Stimulated activated CD4-positive, alpha-beta T cell treated with anti-CD3 and anti-CD28 coated beads, TNF-alpha, amount 100 ng/mL, for 4 hours (primary cell): ENCODE measurements at places on chromosomes 6 and 20.

GRCh38 chr20:16518784-16519084 is 54.5 kb downstream of the KIF16B start:
- DNase-seq, result no peak

GRCh38 chr20:8601542-8601912 is 467.4 kb upstream of the PLCB4 start:
- no peak for DNase-seq

DNA sequence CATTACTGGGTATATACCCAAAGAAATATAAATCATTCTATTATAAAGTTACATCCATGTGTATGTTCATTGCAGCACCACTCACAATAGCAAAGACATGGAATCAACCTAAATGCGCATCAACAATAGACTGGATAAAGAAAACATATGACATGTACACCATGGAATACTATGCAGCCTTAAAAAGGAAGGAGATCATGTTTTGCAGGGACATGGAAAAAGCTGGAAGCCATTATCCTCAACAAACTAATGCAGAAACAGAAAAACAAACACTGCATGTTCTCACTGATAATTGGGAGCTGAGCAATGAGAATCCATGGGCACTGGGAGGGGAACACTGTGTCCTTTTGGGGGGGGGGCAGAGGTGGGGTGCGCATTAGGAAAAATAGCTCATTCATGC is 50.9 kb upstream of the HLA-G start:
- no peak for DNase-seq

DNA sequence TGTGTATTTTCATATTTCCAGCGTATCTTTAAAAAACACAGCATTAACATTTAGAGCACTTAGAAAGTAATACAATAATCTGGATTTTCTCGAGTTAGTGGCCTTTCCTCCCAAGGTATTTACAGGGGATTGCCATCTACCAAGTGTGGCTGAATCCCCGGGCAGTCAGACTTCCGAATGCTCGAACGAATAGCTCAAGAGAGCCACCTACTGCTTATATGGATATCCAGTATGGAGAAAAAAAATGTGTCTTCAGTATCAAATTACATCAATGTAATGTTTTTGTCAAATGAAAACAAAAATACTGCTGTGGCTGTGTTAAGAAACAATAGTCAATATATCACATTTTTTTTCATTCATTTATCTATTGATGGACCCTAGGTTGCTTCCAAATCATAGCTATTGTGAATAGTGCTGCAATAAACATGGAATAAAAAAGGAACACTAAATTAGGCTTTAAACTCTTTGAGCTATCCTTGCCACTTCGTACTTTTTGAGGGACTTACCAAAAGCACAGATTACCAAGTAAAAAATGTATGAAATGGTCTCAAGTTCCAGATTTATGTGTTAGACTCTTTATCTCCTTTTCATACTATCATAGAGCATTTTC is 654.5 kb upstream of the PTCHD4 start:
- no peak for DNase-seq

DNA sequence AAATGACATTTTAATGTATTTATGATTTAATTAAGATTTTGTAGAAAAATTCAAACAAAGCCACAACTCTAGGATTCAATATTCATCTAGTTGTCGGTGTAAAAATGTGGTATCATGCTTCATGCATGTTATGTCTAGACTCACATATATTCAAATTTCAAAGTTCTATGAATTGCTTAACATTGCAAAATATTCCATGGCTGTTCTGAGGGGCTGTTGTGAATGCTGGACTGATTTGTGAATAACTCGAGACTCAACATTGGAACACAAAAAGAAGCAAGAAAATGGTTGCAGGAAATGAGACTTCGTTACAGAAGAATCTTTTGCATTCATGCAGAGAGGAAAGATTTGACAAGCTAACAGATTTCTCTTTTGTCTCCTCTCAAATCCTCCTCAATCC is 705.9 kb downstream of the DHX35 start:
- DNase-seq, result no peak

- no peak for DNase-seq
Measured at GRCh38 chr6:157434349-157435033, 53.5 kb downstream of the ZDHHC14 start.

DNA sequence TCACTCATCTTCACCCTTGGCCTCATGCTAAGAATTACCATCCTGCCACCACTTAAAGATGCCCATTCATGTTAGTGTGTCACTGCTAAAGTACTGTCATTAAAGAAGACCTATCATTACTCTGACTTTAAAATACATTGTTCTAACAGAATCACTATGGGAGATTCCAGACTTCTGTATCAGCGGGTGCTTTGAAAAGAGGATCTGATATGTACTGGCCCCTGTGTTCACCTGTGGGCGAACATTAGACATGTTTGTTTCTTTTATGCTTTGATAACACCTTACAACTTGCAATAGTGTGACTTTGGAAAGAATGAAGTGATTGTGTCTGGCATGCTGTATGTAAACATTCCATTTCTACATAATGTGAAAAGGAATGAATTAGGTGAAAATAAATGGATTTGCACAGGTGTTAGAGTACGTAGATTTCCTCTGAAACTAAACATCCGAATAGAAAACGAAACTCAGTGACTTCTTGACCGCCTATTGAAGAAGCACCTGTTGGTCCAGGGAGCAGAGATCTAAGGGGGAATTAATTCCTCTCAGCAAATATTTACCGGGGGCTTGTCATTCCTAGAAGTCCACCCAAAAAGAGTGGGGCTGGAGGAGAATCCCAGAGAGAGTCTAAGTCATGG is 132.3 kb downstream of the CARMIL1 start:
- DNase-seq, result no peak

DNA sequence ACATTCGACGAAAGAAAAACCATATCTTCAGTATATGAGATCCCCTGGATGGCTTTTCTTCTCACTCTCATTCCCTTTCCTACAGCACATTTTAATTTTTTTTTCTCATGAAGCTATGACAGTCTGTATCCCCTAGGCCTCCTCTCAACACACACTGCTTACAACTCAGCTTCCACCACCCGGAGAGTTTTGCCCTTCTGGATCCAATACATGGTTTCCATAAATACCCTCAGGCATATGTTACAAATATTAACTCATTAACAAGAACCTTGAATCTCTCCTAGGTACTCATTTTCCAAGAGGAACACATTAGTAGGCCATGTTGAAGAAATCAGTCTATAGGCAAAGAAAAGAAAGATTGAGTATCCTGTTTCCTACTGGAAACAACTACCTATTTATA is 44.0 kb downstream of the PAK5 start:
- DNase-seq, result no peak

DNA sequence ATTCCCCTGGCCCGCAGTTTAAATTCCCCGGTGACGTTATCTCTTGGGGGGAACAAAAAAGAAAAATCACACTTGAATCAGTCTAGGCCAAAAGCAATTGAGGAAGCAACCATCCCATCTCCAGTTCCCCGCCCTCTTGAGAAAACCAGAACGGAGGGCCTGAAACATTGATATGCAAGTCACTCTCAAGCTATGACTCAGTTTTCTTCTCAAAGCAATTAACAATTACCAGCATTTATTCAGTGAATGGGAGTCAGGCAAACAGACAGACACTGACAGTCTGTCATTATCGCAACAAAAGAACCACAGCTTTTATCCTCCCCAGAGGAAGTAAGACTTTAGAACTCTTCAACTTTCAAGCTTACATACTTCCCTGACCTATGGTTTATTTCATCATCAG is 100.9 kb downstream of the OPRM1 start:
- DNase-seq, result no peak

DNA sequence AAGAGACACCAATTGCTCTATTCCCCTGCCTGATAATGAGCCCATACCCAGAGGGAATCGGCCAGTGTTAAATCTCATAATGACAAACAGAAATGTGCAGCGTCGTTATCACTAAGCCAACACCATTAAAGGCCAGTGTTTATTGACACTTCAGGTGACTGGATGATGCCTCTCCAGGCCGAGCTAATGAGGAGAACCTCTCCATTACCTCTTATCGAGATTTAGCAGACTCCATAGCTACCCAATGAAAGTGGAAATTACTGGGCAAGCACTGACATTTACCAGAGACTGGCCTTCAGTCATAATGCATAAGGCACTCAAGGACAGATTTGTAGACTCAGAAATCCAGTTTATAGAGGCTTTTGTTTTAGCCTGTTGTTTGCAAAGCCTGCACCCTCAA is 669.5 kb downstream of the MAFB start:
- no peak for DNase-seq

- DNase-seq, result no peak
Measured at GRCh38 chr6:72559555-72559954, 62.3 kb upstream of the KCNQ5 start.

GRCh38 chr6:144768551-144769075 is 483.5 kb downstream of the UTRN start:
- DNase-seq, result no peak

GRCh38 chr20:53738945-53739798 is 145.5 kb upstream of the ZNF217 start:
- no peak for DNase-seq

GRCh38 chr20:16098890-16099639 is 474.2 kb downstream of the KIF16B start:
- DNase-seq, result no peak

DNA sequence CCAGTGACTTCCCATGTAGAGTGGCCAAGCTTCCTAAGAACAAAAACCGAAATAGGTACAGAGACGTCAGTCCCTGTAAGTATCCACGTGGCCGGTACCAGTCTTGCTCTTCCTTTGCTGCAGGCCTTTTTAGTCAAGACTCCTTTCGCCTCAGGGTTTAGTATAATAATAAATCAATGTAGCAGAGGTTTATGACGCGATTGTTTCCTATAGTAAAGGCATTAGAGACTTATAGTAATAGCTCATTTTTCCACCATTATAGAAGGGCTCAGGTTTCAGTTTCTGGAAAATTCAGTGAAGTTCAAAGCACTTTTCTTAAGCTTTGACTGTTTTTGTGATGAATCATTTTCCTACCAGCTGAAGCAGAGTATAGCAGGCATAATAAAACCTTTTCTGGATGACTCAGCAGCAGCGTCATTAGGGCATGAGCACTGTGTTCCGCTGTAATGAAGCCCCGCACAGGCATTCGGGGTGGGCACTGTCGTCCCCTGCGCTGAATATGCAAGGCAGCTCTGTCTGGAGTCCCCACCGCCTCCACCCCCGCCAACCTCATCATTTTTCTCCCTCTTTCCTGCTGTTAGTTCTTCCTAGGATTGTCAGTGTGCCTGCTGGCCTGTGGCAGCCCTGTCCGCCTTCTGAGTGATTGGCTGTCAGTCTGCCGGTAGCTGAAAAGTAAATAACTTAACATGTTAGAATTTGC is 51.3 kb downstream of the PTPN1 start:
- peak; percentile 54 for DNase-seq

DNA sequence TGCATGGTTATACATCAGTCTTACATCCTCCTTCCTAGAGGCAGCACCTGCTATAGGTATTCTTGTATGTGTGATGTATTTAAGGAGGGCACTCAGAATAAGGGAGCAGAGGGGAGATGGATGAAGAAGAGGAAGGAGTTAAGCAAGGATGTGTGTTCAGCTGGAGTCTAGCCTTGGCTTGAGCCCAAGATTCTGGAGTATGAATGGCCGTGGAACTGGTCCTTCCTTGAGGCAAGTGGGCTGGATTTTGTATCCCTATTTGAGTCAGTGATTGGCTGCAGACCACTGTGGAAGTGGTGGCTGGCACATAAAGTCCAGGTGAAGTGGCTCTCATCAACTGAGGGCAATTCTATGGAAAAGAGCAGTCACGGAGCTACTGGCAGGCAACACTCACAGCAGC is 112.0 kb upstream of the RNF24 start:
- no peak for DNase-seq

GRCh38 chr6:154578004-154578559 is 67.6 kb upstream of the CNKSR3 start:
- DNase-seq, result no peak

DNA sequence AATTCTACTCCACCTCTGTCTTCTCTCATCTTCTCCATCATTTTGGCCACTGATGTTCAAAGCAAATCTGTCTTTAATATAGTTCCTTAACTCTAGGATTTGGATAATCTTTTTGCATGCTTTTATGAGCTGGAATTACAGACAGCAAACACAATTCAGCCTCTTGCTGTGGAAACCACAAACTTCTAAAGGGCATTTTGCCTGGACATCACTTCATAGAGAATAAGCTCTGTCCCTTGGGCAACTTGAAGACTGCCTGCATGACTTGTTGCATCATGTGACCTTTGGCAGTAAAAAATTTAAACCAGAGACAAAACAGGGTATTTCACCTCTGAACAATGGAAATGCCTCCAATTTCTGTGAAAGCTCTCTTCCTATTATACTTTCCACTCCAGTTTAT is 74.1 kb upstream of the HDDC2 start:
- DNase-seq, result no peak

DNA sequence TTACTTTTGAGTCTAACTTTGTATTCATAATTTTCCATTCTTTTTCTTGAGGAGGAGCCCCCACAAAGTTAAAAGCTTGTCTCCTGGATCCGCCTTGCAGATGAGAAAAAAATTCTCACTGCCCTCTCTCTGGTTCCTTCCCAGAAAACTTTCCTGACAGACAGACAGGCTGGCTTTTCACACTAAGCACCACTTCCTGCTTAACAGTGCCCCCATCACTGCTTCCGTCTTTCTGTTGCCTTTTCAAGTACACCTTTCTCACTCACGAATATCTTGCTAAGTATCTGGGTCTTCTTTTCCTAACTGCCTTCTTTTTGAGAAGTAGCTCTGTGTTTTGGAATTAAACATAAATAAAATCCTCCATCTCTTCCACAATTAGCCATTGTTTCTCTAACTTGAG is 19.8 kb upstream of the LMBRD1 start:
- DNase-seq, result no peak

DNA sequence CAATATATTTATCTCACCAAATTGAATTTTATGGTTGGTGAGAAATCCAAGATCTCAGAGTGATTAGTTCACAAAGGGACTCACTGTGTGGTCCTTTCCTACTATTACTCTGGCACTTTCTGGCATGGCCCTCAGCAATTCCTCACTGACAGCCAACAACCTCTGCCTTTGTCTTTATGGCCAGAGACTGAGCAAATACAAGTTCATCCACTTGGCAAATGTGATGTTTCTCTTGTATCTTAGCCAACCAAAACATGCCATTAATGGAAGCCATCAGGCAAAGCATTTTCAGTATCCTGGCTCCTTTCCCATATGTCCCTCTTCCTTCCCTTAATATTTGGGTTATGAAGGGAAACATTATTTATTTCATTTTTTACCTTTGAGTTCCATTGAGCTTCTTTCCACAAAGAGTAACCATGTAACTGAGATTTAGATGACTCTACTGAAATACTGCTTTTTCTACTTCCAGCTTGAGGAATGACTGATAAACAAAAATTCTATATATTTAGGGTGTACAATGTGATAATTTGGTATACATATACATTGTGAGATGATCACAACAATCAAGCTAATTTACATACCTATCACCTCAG is 30.8 kb upstream of the SMLR1 start:
- no peak for DNase-seq

- no peak for DNase-seq
Measured at GRCh38 chr20:59398537-59399205, 98.3 kb downstream of the EDN3 start.

DNA sequence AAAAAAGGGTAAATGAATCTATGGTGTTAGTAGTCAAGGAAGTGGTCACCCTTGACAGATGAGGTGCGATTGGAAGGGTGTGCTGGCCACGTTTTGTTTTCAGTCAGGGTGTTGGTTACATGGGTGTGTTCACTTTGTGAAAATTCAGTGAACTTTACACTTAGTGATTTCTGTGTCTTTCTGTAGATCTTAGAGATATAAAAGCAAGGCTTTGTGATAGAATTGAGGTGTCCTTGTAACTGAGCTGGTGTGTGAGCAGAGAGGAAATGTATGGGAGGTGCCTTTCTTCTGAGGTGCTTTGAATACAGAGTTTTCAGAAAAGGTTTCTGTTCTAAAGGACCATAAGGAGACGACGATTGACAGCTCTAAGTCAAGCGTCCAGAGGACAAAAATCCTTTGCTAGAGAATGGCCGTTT is 90.5 kb downstream of the SAMD3 start:
- DNase-seq, result no peak
